ENCODE measurements at places on chromosomes 12 and 14. TPM values are rescaled to one million over a fixed set of nuclear protein-coding genes. Genes with fewer than 3 reads are reported as not detected.

DNA sequence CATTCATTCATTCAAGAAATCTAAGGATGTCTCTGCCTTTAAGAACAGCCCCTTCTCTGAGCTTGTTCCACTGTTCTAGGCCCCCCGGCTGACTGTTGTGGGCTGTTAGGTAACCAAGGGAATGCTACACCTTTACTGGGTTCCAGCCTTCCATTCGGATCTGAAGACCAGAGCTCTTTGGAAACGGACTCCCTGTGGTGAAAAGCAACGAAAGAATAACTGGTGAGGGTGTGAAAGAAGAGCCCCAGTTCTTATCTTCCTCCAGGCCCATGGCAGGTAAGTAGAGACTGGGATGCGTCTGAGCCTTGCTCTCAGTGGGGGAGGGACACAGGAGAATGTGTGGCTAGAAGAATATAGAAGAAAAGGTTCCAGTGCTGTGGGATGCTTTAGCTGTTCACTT is 207.4 kb downstream of the TMEM132D start:
- no peak for DNase-seq

- DNase-seq: peak; percentile 78
These were observed 29.5 kb upstream of the RHOJ start for GRCh38 chr14:63174760-63175191.

DNA sequence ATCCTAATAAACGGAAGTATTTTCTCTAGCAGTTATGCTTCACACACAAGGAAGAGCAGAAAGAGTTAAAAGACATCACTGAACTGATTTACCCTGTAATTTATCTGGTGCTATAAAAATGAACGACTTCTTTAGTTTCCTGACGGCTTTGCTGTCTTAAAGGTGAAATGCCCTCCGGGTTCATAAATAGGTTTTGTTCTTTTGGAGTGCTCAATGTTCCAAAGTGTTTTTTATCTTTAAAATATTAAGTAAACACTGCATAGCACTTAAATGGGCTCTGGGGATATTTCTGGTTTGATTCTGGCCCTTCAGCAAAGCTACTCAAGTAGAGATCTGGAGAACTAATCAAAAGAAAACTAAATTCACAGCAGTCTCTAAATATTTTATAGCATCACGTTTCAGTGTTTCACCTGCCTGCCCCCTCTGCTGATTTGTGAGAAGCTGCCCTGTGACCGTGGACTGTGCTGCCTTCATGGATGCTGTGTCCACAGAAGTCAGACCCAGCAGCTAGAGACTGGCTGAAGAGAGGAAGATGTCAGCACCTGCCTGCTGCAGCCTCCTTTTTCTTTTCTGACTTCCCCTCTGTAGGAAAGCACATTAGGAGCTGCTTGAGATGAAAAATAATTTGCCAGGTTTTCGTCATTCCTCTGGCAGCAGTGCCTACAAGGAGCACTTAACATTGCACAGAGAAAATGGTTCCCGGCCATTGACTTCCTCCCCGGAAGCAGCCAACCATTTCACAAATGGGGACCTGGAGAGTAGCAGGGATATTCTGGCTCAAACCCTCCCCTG is 205.1 kb upstream of the FSCB start:
- peak; percentile 12 for DNase-seq

- peak; percentile 64 for DNase-seq
These were observed 192.2 kb downstream of the TMTC3 start for GRCh38 chr12:88334271-88334670.

- DNase-seq: no peak
These were observed 456.6 kb upstream of the TMPO start for GRCh38 chr12:98058838-98059237.

DNA sequence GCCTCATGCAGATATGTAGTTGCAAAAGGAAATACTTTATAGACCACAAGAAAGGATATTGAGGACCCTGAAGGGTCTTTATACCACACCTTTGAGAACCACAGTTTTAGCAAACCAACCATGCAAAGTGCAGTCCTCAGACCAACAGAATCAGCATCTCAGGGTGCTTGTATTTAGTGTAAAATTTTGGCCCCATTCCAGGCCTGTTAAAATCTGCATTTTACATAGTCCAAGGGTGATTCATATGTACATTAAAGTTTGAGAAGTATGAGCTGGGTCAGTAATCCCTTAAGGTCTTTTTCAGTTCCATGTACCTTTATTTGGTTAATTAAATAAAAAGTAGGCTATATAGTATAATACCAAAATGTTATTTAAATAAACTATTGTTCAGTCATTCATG is 91.2 kb downstream of the WNK1 start:
- no peak for DNase-seq

GRCh38 chr14:69358233-69358963 is 39.7 kb downstream of the ERH start:
- no peak for DNase-seq

GRCh38 chr12:90298289-90298948 is 589.8 kb upstream of the ATP2B1 start:
- DNase-seq: no peak

SERPINA1 gene
- total RNA-seq: 2.5 TPM

TTC9 gene
- 4.2 TPM for total RNA-seq

GSC gene
- total RNA-seq: 1.5 TPM

RNF41 gene
- 70.3 TPM for total RNA-seq

Measured in tongue (tissue), 3 donors.